ENCODE measurements at places on chromosomes 12 and 14.

GRCh38 chr14:94179244-94179643 is 5.1 kb downstream of the PPP4R4 start:
- DNase-seq, result no peak

DNA sequence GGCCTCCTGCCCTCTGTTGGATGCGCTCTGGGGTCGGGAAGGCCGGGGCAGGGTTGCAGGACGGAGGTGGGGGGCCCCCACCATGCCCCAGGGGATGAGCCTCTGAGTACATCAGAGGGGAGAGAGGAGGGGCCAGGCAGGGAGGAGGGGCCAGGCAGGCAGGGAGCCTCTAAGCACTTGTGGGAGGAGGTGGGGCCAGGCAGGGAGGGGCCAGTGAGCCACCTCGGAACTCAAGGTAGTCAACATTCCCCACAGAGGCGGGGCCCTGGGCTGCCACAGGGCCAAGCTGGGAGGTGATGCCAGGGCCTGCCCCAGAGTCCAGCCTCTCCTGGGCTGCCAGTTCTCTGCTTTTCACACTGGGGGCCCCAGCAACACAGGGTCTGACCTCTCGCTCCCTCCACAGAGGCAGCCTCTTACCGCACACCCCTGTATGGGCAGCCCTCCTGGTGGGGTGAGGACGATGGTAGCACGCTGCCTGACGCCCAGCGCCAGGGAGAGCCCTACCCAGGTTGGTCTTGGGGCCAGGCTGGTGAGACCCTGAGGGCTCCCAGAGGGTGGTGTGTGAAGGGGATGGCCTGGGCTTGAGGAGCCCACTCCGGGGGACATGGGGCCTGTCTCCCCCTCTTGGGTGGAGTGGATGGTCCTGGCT is 17.4 kb downstream of the CEP170B start:
- no peak for DNase-seq

DNA sequence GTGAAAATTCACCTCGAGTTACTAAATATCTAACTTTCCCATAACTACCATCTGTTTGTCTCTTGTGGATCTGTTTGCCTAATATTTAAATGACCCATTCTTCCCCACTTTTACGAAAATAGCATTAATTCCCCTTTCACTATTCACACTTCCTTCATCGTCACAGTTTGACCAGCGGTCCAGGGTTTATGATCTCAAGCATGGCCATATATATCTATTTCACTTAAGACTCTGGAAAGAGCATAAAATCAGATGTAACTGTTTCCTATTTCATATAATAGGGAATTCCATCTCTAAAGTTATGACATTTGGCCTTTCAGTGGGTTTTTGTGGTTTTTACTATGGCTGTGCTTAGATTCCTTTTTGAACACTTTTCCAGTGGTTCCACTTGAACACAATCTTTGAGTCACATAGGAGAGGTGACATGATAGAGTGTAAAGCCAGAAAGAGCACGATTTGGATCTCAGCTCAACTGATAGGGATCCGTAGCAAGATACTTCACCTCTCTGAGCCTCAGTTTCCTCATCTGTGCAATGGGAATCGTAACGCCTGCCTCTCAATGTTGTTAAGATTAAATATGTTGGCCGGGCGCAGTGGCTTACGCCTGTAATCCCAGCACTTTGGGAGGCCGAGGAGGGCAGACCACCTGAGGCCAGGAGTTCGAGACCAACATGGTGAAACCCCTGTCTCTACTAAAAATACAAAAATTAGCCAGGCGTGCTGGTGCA is 754 bp upstream of the BCL2L14 start:
- DNase-seq, result no peak

GRCh38 chr12:3091382-3092241 is 14.4 kb downstream of the TSPAN9 start:
- DNase-seq, result no peak

DNA sequence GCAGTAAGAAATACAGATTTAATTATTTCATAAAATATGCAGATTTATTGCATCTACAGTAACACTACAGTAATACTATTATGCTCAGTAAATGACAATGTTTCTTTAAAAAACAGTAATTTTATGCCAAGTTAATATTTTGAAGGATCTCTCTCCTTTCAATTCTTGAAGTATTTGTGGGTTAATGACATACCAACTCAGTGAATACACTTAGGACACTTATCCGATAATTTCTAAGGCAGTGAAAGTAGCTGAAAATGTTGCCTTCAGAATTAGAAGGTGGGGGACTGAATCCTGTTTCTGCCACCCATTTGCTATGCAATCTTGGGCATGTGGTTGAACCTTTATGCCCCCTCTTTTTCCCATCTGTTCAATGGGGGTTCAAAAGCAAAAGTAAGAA is 24.8 kb upstream of the IFNG-AS1 start:
- no peak for DNase-seq

DNA sequence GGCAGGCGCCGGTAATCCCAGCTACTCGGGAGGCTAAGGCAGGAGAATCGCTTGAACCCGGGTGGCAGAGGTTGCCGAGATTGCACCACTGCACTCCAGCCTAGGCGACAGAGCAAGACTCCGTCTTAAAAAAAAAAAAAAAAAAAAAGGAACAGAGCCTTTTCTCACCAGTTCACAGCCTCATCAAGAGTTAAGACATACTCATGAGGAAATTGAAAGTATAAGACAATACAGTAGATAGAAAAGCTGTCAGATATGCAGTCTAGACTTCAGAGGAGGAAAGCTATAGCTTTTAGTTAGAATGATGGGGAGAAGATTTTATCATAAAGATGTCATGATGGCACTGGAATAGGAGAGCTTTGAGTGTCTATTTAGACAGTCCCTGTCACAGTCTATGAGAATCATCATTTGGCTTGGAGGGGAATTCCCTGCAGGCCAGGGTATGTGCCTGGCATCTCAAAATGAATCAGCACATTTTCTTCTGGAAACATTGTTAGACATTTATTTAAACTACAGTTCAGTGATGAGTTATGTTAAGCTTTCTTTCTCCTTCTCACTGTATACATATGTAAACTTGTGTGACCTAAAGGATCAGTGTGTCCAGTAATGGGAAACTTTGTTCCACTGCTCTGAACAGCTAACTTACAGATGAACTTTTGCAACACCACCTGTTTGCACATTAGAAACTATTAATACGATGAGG is 2.9 kb upstream of the RAB35 start:
- DNase-seq, result no peak

DNA sequence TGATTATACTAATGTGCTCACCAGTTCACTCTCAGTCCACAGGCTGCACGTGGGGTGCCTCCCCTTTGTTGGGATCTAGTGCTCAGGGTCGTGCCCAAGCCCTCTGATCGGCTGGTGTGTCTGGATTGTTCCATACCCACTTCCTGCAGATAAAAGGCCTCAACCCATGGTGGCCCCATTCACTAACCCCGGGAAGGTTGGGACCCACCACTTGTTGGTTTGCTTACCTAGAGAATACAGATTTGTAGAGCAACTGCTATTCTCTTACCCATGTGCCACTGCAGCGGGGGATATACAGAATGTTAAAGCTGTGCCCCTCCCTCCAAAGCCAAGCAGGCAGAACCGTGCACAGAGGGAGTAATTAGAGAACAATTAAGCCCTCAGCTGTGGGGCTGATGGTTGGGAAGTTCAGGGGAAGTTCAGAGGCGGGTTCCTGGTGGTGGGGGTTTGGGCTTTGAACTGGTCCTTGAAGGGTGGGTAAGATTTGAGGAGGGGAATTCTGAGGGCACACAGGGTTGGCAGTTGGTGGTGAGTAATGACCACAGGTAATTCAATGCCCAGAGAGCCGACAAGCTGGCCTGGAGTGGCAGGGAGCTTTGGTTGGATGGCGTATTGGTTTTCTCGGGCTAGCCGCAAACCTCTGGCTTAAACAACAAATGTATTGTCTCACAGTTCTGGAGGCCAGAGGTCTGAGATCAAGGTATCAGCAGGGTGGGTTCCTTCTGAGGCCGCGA is 68.8 kb downstream of the ADCK1 start:
- no peak for DNase-seq

DNA sequence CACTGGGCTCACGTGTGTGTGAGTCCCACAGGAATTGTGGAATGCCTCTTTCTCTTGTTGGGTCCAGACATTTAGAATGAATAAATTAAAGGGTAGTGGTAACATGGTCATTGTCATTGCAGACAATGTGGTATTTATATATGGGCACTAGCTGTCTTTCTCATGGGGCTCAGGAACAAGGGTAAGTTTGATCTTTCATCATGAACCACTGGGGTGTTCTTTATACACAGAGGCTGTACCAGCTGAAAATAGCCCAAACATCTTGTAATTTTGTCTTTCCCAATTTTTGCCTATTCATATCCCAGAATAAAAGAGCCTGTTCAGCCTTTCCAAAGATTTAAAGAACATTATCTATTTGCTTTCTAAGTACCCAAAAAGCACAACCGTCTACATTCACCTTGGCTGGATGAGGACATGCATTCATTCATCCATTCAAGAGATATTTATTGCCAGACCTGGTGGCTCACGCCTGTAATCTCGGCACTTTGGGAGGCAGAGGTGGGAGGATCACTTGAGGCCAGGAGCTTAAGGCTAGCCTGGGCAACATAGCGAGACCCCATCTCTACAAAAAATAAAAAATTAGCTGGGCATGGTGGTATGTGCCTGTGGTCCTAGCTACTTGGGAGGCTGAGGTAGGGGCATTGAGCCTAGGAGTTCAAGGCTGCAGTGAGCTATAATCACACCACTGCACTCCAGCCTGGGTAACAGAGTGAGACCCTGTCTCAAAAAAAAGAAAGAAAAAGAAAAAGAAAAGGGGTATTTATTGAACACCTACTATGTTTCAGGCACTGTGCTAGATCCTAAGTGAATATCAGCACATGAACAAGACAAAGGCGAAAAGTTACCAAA is 4.4 kb upstream of the FOS start:
- DNase-seq, result no peak

DNA sequence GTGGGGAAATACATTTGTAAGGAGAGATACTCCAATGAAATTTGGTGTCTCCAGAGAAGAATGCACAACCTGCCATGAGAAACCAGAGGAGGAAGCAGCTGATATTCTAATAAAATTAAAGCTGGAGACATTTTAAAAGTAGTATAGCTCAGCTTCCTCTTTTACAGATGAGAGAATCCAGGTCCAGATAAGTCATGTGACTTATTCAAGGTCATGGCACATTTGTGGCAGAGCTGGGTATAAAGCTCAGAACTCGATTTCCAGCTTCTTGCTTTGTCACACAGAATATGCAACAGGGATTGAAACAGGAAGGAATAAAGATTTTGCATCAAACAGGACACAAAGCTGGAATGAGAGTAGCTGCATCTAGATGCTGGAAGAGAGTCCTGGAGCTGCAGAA is 174.8 kb downstream of the EMP1 start:
- no peak for DNase-seq

DNA sequence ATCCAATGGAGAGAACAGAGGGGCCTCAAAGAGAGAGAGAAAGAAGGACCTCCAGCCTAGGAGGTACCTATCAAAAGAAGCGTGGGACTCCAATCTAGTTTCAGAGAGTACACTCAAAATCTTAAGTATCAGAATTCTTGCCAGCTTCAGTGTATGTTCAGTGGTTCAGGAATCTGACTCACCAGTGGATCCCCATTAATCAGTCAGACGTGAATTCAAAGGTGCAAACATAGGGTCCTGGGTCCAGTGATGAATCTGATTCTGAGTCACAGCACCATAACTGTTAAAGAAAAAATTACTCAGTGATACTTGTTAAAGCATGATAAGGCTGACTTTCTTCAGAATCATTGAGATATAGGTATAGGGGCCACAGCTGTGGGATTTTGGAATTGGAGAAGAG is 33.2 kb downstream of the ETNK1 start:
- DNase-seq, result no peak

DNA sequence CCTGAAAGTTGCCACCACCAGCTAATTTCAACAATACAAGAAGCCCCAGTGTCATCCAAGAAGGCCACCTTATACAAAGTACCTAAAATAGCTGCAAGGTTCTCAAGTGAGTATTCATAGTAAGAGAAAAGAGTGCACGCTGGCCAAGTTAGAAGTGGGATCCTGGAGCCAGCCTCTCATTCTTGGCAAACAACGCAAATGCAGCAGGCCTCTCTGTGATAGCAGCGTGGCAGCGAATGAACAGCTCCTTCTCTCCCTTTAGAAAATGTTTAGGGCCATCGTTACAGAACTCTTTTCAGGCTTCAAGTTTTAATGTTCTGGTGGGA is 78.0 kb upstream of the IFNG-AS1 start:
- DNase-seq, result no peak

GRCh38 chr12:112595410-112595809 is 176.7 kb downstream of the PTPN11 start:
- DNase-seq, result no peak

GRCh38 chr12:124765581-124766489 is 97.8 kb downstream of the SCARB1 start:
- DNase-seq, result no peak

GRCh38 chr12:91991399-91992187 is 154.1 kb downstream of the BTG1 start:
- no peak for DNase-seq

DNA sequence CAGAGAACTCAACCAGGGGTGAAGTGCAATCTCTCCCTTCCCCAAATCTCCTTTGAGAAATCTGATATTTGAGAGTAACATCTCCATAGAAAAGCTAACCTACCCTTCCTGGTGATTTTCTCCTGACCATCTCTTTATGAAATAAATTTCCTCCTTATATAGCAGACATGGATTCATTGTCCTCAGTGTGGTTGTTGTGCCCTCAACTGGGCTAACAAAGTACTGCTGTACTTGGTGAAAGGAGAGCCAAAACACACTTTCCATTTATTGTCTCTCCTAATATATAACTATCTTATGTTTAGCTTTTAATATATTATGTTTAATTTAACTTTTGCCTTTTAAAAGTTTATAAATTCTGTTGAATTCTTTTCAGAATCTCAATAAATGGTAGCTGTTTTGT is 65.1 kb upstream of the SLCO1B1 start:
- no peak for DNase-seq

GRCh38 chr12:54977155-54977554 is 7.4 kb downstream of the TESPA1 start:
- DNase-seq, result no peak

DNA sequence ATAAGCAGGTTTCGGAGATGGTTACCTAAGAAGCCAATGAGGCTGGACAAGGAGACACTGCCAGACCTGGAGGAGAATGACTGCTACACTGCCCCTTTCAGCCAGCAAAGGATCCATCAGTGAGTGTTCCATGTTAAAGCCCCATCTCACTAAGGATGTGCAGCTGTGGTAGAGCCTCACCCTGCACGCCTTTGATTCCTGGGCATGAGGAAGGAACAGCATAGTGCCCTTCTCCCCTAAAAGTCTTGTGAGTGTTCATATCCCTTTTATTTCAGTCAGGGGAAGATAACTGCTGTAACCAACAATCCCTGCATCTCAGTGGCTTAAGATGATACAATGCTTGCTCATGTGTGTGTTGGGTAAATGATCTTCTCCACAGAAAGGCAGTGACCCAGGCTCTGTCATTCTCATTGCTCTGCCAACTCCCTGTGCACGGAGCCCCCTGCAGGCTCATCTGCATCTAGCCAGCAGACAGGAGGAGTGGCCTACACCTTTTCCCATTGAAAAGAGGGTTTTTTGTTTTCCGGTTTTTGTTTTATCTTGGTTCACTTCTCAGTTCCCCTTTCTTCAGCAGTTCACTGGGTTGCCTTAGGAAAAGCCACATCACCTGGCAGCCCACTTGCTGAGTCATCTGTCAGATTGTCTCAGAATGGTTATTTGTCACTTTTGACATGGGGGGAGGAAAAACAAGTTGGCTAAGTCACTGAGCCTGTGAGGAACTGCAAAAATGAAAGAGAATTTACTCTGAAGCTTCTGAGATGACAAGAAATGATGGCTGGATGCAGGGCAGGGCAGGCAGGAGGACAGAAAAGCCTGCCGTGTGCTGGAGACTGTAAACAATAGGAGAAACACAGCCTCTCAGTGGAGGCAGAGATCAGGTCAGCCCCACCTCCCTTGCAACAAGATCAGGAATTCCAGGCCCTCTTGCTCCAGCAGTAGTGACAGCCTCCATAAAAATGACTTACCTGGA is 193.3 kb downstream of the ANO4 start:
- no peak for DNase-seq

All from activated T-cell treated with anti-CD3 and anti-CD28 coated beads for 4 hours (primary cell).